ENCODE measurements at places on chromosomes 2 and 18. TPM values are rescaled to one million over a fixed set of nuclear protein-coding genes. Genes with fewer than 3 reads are reported as not detected.

TMEM37 gene
- 5.5 TPM for total RNA-seq

TXNDC9 gene
- 100 TPM for total RNA-seq

FBXO48 gene
- 0.19 TPM for total RNA-seq

DGKD gene
- 10.3 TPM for total RNA-seq

CRYGD gene
- not detected for total RNA-seq

PTPN18 gene
- total RNA-seq: 26.0 TPM

PPM1B gene
- 16.3 TPM for total RNA-seq

- no peak for DNase-seq
These were observed 32.8 kb downstream of the PKP4 start for GRCh38 chr2:158489366-158490112.

DNA sequence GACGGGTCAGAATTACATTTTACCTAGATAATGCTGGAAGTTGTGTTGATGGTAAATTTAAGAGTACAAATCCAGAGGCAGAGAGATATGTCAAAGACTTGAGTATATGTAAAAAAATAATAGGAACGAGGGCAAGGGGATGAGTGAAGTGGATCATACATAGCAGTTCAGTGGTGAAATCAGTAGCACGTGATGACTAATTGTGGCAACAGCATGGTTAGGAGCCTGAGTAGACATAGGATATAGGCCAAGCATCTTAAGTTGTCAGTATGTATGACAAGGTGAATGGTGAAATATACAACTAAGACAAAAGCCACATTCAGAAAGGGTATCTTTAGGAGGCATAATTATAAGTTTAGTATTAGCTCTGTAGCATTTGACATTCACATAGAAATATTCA, 826.5 kb upstream of the PIK3C3 start:
- no peak for DNase-seq

DNA sequence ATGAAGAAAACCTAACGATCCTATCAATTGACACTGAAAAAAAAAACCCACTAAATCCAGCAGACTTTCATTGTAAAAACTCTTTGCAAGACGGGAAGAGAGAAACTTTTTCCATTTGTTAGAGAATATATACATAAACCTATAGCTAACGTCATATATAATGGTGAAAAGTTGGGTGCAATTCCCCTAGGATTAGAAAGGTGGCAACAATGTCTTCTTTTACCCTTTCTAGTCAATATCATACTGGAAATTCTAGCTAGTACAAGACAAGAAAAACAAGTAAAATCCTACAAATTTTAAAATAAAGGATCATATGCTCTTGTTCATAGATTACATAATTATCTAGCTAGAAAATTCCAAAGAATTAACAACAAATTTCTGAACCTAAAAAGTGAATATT, 1596.5 kb upstream of the LRRTM1 start:
- DNase-seq: no peak

DNA sequence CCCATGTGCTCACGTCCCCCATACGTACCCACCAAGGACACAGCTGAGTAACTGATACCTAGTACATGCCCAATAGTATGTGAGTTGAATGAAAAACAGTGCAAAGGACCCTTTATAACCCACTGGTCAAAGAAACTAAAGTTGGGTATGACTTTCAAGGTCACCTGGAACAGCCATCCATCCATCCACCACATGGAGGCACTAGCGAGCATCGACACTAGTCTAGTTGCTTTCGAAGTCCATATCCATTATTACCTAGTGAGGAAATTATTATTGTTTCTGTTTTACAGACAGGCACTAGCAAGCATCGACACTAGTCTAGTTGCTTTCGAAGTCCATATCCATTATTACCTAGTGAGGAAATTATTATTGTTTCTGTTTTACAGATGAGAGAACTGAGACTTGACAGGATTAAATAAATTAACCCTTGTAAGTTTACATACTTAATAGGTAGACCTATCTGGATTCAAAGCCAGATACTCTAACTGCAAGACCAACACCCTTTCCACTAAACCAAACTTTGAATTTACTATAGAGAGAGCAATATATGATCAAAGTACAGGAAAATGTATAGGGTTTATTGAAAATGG, 233.7 kb downstream of the METTL4 start:
- DNase-seq: no peak

DNA sequence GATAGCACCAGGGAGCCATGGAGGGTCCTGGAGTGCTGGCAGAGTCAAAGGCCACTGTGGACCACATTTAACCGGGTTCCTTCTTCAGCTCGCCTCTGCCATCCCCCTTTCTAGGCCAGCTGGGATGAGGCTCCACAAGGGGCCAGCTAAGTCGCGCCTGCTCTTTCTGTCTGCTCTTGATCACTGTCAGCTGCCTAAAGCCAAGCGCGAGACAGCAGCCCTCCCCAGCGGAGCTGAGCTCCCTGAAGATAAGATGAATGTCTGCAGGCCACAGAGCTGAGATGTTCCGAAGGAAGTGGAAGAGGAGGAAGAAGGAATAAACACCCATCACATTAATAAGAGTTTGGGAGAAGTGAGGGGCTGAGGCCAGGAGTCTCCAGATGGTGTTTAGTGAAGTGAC, 99.6 kb downstream of the CELF4 start:
- no peak for DNase-seq

- no peak for DNase-seq
These were observed 106.0 kb downstream of the COPS8 start for GRCh38 chr2:237191714-237192081.

- DNase-seq: no peak
These were observed 211.8 kb upstream of the ARL4C start for GRCh38 chr2:234708717-234709116.

DNA sequence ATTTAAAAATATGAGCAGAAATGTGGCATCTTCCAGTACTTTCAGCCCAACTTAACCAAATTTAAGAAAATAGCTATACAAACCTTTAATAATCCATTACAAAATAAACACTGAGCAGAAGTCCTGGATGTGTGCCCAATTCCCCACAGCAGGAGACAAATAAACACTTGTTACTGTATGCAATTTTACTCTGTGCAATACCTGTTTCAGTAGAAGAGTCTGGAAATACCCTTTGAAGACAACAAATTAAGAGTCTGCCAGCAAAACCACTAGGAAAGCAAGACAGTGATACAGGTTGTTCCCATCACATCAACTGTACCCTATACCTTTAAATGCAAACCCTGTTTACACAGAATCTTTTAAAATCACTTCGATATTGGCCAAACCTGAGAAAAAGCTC, 41.4 kb upstream of the RNU4ATAC start:
- DNase-seq: no peak

DNA sequence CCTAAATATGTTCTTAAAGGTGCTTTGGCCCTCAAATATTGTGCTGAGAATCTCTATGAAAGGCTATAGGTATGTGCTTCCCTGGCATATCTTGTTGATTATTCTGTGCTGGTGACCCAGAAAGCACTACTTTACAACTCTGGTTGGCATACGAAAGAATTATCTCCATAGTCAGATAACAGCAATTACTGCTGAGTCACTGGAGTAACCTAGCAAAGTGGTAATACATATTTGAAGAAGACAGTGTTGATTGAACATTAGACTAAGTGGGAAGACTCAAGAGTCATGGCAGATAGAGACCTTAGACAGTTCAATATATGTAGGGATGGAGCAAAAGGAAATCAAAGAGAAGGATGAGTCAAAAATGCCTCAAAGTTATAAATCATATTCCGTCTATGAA, 1978.5 kb upstream of the LRRTM1 start:
- DNase-seq: no peak

DNA sequence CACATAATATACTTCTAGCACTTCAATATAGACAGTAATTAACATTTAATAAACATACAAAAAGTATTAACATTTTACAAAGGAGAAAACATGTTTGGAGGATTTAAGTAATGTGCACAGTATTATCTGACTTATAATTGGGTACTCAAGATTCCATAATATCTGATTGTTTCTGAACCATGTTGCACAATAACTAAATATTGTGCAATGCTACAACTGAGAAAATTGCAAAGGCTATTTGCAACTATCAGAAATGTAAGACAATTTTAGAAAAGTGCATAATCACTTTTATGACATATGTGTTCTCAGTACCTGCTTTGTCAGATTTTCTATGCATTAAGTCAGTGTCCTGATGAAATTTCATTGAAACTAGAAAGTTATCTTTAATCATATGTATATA, 934.6 kb downstream of the SOCS6 start:
- DNase-seq: no peak

- no peak for DNase-seq
These were observed 269.2 kb downstream of the XIRP2 start for GRCh38 chr2:167157523-167157922.

DNA sequence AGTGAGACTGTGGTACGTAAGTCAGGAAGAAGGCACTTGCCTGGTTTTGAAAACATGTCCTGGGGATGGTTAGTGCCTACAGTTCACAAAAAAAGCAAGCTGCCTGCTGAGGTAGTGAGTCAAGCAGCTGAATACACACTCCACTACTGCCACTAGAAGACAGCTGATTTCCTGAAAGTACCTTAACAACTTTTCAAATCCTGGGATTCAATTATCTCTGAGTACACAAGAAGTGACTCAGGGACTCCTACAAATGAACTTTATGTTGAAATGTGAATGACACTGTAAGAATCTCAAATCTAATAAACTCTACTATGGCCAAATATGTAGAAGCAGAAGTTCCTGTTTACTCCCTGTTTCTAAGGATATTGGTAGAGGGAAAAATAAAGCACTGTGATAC, 58.0 kb upstream of the ARL5A start:
- no peak for DNase-seq

GRCh38 chr2:53826587-53827397, 33.0 kb downstream of the GPR75 start:
- no peak for DNase-seq

DNA sequence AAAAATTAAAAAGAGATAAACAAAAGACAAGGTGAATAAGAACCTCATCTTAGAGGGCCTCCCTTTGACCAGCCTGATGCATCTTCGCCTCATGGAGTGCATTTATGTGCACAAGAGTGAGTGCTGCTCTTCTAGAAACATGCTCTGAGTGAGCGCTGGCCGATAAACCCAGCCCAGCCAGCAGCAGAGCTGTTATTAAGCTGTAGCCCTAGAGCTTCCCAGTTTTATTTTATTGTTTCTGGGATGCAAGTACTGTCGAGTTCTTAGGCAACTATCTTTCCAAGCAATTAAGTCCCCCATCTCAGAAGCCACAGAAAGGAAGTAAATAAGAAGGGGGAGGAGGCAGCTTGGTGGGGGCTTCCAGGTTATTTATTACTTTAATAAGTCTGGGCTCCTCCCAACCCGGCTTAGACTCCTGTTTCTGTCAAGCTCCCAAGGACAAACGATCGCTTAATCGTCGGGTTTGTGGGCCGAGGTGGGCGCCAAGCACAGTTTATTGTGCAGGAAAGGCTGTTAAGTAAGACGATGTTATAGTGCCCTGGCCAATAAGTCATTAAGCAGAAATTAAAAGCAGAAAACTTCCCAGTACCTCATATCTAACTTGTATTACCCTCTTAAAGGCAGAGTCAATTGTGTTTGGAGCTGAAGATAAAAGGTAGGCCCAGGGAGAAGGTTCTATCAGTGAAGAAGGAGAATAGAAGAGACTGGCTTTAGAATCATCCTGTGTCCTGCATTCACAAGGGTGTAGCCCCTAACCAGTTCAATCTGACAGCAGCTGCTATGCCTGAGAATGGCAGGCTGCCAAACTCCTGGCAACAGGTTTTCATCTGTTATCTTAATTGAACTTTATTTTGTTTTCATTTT, 176.3 kb downstream of the PIK3C3 start:
- no peak for DNase-seq

- no peak for DNase-seq
These were observed 36.1 kb upstream of the GPR17 start for GRCh38 chr2:127609818-127610217.

DNA sequence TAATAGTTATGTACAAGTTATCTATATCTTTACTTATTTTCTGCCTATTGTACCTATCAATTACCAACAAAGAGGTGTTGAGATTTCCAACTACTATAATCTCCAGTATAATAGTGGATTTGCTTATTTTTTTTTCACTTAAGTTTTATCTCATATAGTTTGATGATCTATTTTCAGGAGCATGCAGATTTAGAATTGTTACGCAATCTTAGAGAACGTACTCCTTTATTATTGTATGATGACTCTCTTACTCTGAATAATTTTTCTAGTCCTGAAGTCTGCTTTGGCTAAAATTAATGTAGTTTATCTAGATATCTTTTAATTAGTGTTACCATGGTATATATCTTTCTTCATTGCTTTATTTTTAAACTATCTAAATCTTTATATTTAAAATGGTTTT, 205.2 kb downstream of the SCG2 start:
- DNase-seq: no peak

GRCh38 chr2:136378712-136379595, 261.0 kb upstream of the CXCR4 start:
- DNase-seq: peak; percentile 45

DNA sequence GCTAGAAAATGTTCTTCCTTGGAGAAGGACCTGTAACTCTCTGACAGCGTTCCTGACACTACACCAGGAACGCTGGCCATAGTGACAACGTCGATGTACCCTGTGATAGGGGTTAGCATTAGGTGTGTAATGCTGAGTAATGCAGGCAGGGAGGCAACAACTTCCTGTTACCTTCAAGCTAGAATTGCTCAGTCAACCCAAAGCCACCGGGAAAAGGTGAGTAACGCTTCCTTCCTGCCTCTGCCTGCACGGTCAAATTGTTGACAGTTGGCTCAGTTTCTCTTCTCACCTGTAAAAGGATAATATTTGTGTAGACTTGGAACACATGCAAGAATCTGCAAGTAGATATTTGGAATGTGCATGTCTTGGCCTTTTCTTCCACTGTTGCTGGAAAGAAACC, 12.7 kb downstream of the FAM110C start:
- DNase-seq: no peak

GRCh38 chr2:71530641-71531332, 77.4 kb downstream of the DYSF start:
- peak; percentile 44 for DNase-seq

GRCh38 chr2:31978436-31978835, 32.4 kb downstream of the MEMO1 start:
- DNase-seq: no peak

DNA sequence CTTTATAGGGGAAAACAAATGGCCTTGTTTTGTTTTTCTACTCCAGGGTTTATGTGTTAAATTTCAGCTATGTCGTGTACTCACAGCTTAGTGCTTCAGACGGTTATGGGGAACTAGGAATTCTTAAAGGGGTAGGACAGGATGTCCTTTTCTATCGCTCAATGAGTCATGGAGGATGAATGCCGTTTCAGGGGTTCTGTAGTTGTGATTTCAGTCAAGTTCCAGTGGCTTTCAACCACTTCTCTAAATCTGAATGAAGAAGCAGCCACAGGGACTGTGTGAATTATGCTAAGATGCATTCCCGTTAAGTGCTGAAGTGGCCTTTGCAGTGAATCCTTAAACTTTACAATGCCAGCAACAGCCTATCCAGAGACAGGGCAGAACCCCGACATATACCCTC, 1231.7 kb upstream of the ZEB2 start:
- no peak for DNase-seq

Measured in glomerular endothelial cell (primary cell).